ENCODE measurements at places on chromosomes 7 and 10.

DNA sequence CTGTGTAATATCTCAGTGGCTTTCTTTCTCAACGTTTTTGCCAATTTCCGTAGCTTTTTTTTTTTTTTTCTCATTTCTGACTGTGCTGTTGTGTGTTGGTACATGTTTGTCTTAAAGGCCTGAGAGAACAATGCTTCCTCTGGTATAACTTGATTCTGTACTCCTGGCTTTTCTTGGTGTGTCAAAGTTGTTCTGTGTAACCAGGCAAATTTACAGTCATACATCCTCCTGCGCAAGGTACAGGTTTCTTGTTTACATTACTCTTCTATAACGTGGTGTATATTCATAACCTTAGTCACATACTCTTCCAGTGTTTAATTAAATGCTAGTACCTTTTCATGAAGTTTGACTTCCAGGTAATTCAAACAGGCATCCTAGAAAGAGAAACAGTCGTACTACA is 8.3 kb upstream of the ARHGAP12 start:
- peak; percentile 36 for DNase-seq

DNA sequence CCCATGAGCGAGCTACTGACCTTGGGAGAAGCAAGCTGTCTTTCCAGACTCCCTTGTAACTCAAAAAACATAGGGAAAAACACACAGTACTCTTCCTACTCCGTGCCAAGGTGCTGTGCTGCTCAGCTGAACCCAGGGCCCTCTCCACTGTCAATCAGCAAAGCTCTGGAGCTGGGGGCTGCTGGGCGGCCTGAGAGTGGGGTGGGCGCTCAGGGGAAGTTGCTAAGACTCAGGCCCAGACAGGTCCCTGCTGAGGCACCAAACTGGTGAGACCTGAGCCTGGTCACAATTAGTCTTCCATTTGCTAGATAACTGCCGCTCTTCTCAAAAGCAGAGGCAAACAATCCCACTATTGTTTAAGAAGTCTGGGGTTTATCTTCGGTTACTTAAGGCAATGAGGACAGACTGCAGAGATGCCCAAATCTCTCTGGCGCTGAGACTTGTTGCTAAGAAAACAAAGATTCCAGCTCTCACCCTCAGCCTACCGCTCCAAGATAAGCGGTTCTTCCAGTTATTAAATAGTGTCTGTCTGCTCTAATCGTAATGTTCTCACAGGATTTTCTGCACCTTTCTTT is 22.0 kb downstream of the STEAP1B start:
- DNase-seq: no peak

DNA sequence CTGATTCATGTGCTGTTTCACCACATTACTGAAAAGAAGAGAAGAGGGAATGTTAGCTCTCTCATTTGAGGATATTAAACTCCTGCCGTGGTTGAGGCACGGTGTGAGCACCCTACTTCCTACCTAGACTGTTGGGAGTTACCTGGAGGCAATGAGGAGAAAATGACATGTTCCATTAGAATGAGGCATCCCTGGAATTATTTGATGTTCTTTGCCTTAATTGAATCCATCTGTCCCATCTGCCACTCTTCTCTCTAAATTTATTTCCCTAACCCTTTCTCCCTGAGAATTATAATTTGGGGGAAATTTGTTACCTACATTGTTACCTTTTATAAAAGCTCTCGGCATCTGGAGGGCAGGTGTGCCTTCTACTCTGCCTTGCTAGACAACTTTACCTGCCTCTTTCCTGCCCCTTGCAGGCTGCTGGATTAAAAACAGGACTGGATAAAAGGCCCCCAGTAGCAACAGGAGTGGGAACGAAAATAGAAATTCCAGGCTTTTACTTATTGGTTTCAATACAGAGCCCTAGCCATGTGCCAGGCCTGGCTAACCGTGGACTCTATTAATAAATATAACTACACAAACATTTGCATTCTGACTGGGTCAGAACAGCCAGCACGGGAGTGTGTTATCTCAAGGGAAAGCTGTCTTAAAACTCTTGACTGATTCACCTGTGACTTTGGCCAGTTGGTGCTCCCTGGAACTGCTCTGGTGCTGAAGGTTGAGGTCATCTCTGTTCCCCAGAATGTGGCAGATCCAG is 4.4 kb upstream of the ATXN7L1 start:
- DNase-seq: no peak

GRCh38 chr7:66198469-66198868 is 6.7 kb upstream of the TPST1 start:
- no peak for DNase-seq

GRCh38 chr7:155980841-155981240 is 168.6 kb upstream of the SHH start:
- no peak for DNase-seq

GRCh38 chr7:85261336-85261735 is 74.5 kb upstream of the SEMA3D start:
- peak; percentile 42 for DNase-seq

DNA sequence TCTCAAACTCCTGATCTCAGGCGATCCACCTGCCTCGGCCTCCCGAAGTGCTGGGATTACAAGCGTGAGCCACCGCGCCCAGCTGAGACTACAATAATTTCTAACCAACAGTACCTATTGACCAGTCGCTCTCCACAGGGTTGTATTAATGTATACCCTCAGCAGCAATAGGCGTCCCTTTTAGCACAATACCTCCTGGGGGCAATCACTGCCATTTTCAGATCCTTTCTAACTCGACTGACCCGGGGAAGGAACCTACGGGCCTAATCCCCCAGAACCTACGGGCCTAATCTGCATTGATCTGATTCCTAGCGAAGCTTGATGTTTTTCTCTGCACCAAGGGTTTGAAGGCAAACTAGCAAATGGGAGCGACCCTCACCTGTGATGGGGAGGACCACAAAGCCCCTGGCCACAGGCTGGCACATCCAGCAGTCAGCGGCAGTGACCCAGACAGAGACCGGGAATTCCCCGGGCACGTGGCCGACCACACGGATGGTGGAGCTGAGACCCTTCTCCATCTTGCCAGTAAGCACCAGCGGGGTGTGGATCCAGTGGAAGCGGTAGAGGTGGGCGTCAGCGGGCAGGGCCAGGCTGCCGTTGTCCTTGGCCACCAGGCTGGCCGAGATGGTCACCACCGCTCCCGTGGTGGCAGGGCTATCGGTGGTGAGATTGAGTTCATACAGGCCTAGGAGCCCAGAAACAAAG is 6.9 kb downstream of the TMEM130 start:
- no peak for DNase-seq

- peak; percentile 51 for DNase-seq
Observed at GRCh38 chr7:43698460-43699255, 30.7 kb downstream of the COA1 start.

GRCh38 chr10:68633816-68634466 is 73.8 kb downstream of the TET1 start:
- no peak for DNase-seq
